ENCODE measurements at places on chromosomes 7 and 10.

DNA sequence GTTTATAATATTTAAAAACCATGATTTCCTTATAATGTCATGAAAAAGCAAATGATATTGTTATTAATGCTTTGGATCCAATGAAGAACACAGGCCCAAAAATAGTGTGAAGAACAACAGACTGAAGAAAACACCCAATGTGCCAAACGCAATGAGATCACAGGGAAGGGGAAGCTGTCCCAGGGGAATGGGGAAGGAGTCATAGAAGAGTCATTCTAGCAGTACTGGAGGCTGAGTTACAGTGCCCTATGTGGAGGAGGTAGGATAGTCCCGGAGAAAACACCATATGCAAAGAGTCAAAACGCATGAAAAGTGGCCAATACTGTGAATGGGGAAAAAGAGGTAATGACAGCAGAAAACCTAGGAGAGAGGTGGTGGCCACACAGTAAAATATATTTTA lies 50.9 kb downstream of the TPK1 start:
- no peak for DNase-seq

- no peak for DNase-seq
Observed at GRCh38 chr7:19677180-19677579, 31.7 kb downstream of the POLR1F start.

DNA sequence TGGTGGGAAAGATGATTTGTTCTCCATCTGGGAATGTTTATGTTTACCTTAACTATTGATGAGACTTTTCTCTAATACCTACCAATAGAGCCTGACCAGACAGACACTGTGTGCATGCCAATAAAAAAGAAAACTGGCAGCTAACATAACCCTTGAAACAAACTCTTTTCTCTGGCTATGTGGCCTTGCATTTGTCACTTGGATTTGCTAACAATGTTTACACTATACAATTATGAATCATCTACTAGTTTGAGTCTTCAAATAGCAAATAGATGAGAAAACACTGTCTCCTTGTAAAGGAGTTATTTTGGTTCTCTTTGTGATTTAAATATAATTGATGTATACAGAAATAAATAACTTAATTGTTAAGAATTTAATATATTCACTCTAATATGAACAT lies 273.1 kb downstream of the SEMA3D start:
- no peak for DNase-seq

- DNase-seq, result no peak
Observed at GRCh38 chr7:11243739-11244138, 270.1 kb downstream of the PHF14 start.

- no peak for DNase-seq
Observed at GRCh38 chr10:42956045-42956444, 120.8 kb upstream of the RET start.

GRCh38 chr10:110076559-110077318 lies 69.0 kb downstream of the ADD3 start:
- DNase-seq, result no peak

GRCh38 chr10:46094931-46095750 lies 49.1 kb upstream of the MSMB start:
- DNase-seq, result no peak

DNA sequence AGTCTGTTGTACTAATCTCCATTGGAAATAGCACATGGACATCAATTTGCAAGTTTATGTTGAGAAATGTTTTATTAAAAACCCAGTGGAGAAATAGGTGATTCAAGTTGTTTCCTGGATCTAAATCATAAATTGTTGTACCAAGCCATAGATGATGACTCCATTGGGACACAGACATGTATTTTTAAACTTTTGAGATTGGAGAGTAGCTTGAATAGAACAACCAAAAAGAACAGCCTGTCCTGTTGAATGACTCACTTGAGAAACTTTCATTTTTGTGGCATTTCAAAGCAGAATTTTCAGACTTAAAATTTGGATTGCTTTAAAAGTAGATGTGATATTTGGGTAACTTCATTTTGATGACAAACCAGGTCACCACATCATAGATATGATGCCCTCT lies 197.5 kb downstream of the GPAM start:
- DNase-seq, result no peak

DNA sequence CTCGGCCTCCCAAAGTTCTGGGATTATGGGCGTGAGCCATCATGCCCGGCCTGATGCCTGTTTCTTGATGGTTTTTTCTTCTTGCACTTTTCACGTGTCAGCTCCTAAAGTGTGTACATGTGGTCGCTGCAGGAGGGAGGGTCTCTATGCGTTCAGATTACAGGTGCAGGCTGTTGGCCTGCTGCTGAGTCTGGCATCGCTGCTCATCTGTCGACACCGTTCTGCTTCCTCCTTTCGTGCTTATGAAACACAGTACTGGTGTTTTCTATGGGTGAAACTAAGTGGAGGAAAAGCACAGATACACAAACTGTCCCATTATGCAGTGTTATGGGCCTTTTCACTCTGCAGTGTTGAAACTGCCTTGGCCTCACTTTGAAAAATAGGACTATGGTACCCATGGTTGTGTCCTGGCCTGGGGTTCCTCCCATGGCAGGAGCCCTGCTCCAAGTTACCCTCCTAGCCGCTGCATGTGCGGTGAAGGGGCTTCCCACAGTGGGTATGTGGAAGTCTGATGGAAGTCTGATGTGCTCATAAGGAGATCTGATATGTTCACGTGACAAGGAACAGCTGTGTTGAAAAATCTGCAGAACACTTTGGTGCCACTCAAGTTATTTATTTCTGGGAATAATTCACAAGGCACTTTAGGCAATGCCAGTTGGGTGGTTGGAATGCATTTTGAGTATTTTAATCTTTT lies 23.5 kb downstream of the OGDH start:
- no peak for DNase-seq

- DNase-seq, result peak; percentile 27
Observed at GRCh38 chr10:128985036-128985435, 482.0 kb upstream of the MGMT start.

DNA sequence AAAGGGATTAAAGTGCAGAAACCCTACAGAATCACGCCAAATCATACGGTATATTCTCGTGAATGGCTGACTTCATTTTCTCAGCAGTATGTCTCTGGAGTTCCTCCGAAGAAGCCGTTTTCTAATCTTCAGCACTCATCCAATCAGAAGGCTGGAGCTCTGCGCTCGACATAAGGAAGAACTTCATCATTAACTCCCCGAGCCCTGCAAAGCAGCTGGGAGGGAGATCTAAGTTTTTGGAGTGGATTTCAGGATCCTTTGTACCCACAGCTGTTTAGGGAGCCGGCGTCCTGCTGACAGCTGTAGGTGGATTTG lies 40.7 kb upstream of the SDK1 start:
- DNase-seq, result no peak

DNA sequence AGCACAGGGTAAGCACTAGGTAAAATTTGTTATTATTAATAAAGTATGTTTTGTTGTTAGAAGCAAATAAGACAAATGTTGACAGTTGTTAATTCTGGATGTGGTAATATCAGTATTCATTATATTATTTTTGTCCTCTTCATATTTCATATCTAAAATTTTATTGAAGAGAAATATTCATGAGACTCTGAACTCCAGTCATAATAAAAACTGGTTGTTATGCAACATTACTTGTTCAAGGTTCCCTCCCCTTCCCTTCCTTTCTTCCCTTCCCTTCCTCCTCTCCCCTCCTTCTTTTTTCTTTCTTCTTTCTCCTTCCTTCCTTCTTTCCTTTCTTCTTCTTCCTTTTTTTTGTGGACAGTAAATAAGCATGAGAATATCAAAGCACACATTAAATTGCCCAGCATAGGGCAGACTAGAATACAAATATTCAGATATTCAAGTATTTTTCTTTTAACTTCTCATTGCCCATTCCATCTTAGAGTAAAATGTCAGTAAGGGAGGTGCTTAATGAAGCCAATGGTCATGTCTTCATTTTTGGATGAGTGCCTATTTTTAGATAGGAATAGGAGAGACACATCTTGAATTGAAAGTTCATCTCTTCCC lies 245.0 kb downstream of the INHBA start:
- no peak for DNase-seq

DNA sequence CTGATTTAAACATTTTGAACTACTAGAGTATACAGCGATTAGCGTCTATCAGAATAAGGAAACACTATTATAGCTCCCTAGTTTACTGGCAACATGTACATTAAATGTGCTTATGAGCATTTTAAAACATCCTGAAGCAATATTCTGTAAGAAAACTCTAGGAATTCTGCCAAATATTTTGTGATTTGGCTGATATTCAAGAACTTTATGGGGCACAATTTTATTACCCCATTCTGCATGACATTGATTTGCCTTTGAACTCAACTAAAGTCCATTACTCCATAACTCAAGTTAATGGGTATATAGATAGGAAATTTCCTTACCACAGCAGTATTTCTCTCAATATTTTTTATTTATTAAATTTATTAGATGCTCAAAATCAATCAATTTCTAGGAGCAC lies 369.9 kb upstream of the KCND2 start:
- no peak for DNase-seq

DNA sequence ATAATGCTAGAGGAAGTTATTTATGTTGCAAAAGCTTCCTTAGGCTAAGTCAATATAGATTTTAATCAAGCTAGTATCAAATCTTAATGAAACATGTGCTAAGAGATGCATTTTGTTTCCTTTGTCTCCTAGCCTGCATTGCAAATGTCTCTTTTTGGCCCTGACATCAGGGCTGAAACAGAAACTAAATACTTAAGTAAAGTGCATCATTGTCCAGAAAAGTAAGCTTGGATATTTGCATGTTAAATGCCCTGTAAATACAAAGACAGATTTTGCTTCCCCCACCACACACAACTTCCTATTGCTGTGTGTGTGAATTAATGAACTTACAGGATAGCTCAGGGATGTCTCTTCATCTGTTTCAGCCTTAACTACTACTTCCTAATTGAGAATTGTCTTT lies 10.0 kb upstream of the STAMBPL1 start:
- DNase-seq, result no peak

GRCh38 chr7:150357270-150357669 lies 11.4 kb upstream of the REPIN1 start:
- no peak for DNase-seq

DNA sequence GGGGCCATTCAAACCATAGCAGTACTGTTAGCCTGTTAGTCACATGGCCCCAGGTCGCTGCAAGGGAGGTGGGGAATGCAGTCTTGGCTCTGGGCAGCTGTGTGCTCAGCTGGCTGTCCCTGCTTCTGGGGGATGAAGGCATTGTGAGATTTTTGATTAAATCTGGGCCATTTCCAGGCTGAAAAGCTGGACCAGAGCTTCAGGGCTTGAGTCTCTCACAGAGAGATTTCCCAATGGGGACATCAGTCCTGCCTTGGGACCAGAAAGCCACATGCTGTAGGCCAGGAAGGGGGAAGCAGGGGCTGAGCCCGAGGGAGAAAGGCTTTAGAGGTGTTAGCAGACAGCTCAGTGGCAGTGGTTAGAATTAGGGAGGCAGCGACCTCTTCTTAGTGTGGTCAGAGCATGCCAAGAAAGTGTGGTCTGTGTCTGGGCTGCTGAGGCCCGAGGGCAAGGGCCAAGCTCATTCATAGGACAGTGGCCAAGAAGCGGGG lies 33.6 kb downstream of the PALD1 start:
- DNase-seq, result no peak

GRCh38 chr10:75404815-75405597 lies 3.4 kb upstream of the ZNF503 start:
- no peak for DNase-seq

Data from cardiac septum (tissue), 1 donor.